Activated CD4-positive, alpha-beta T cell treated with anti-CD3 and anti-CD28 coated beads, Interleukin-2, amount 50 U/mL, for 24 hours (primary cell): ENCODE measurements at places on chromosomes 7 and 10.

DNA sequence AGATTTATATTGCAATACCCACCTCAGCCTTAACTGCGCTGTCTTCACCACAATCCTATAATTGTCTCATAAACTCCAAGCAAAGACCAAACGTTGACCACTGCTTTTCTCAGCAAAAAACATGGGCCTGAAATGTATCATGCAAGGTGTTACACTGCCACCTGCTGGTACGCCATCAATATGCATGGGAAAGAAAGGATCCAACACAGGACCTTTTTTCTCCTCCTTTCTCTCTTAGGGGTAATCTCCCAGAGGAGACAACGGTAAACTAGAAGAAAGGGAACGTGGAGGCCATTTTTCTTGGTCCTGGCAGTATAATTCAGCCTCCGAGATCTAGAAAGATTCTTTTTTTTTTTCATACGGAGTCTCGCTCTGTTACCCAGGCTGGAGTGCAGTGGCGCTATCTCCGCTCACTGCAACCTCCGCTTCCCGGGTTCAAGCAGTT is 79.1 kb upstream of the MPP7 start:
- peak; percentile 67 for DNase-seq

DNA sequence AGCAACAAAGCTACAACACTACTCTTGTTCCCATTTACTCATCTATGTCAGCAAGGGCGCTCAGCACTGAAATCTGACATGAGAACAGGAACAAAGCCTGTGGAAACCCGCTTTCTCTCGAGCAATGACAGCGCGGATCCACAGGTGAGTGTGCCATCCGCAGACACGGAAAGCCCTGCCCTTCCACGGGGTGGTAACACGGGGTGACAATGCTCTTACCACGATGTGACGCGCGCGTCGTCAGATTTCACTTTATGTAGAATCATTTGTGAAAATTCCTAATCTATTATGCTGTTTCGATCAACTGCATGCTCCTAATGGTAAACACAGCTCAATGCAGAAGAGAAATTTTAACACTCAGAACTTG is 34.4 kb downstream of the ZFAND2A start:
- no peak for DNase-seq

GRCh38 chr10:103542764-103543616 is 49.5 kb downstream of the NEURL1 start:
- DNase-seq: no peak

- DNase-seq: no peak
Measured at GRCh38 chr10:11290156-11290890, 272.7 kb downstream of the CELF2 start.

GRCh38 chr10:68828833-68829232 is 1.5 kb downstream of the STOX1 start:
- DNase-seq: no peak

DNA sequence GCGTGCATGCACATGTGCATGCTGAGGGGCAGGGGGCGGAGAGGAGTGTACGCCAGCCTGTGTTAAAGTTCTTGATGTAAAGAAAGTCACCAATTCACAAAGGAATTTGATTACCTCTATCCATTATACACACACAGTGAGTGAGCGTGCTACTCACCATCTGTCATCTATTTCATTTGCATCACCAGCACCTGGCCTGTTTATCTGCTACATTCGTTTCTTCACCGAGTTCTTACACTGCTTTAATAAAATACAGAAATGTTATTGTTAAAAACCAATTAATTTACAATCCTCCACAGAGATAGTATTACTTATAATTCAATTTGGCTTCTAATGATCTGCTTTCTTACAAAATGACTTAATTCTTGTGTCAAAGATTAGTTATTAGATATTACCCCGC is 32.6 kb downstream of the NEUROD6 start:
- DNase-seq: no peak

GRCh38 chr7:101120315-101120714 is 6.6 kb upstream of the SERPINE1 start:
- DNase-seq: no peak

DNA sequence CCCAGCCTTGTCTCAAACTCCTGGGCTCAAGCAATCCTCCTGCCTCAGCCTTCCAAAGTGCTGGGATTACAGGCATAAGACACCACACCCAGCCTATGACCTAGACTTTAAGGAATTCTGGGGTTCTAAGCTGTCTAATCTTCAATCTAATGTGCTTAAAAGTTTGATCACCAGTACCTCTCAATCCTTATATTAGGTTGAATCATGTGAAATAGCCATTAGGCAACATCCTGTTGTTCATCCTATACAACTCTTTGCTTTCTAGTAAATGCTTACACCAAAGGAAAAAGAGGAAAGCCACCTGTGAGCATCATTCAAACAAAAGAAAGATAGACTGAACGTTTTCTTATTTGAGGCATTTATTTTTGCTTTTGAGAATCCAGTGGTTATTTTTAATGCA is 56.0 kb downstream of the ATOH7 start:
- DNase-seq: no peak

DNA sequence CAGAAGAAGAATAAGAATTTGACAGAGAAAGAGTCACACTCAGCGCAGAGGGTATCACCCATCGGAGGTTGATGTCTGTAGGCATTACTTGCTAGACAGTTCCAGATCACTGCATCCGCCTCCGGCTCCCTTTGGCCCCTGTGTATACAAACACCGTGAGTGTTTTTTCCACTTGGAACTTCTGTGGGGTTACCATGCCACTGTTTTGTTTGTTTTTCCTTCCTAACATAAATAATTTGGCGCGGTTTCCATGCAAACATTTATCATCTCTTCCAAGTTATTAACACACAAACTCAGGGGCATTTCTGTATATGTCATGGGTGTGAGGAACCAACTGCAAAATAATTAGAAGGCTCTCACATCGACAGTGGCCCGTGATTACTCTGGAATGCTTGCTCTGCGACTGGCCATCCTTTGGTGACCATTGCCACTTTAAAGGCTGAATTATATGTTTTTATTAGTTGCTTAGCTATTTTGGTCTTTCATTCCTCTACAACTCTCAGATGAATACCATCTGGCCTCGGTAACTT is 612.2 kb upstream of the MKI67 start:
- DNase-seq: no peak

GRCh38 chr10:122703483-122704448 is 4.1 kb upstream of the C10orf120 start:
- peak; percentile 42 for DNase-seq

GRCh38 chr7:16543456-16543855 is 16.8 kb downstream of the LRRC72 start:
- DNase-seq: no peak

DNA sequence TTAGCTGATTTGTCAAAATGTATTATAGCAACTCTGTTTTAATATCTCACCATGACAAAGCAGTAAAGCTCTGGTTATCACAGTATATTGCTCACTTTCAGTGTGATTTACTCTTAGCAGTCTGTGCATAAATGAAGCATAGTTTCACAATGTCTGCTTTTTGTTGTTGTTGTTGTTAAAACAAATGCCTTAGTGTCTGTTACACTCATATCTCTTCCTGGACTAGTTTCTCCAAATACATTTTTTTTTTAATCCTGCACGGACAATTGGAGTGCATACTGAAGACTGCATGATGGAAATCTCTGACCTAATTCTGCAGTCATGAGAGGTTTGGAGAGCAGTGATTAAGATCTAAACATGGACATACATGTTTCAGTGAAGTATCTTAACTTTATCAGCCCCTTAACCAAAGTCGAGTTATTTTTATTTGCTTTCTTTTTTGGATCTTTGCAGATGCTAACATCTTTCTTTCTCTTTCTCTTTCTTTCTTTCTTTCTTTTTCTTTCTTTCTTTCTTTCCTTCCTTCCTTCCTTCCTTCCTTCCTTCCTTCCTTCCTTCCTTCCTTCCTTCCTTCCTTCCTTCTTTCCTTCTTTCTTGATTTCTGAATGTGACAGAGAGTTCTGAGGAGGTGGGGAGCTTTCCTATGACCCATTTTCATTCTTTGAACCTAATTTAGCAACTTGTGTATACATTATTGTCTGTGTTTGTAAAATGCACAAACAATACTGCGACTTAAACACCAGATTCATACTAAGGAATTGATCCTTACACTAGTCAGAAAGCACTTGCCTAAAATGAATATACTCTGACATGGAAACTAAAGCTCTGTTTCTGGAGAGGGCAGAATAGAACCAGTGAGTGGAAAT is 161.5 kb upstream of the AGR3 start:
- no peak for DNase-seq

DNA sequence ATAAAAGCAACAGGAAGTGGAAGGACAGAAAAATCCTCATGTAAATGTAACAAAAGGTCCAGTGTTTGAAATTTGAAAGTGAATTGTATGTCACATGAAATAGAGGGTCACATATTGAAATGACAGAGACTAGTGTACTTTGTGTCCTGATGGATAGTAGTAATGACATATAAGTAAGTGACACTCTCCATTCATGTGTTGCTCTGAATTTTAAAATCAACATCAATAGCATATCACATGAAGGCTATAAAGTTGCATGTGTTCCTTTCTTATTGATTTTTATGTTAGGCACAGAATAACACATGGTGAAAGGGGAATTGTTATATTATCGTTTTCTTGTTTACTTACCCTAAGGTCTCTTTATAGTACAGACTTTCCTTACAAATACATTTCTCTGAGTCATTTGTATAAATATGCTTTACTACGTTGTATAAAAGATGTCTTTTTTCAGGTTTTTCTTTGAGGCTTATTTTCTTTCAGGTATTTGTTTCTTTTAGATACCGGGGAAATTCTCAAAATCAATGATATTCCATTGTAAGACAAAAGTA is 104.6 kb upstream of the CACNA2D1 start:
- DNase-seq: no peak

GRCh38 chr10:48748573-48748972 is 63.9 kb downstream of the WDFY4 start:
- no peak for DNase-seq

GRCh38 chr7:47047384-47047783 is 534.5 kb downstream of the TNS3 start:
- DNase-seq: no peak

DNA sequence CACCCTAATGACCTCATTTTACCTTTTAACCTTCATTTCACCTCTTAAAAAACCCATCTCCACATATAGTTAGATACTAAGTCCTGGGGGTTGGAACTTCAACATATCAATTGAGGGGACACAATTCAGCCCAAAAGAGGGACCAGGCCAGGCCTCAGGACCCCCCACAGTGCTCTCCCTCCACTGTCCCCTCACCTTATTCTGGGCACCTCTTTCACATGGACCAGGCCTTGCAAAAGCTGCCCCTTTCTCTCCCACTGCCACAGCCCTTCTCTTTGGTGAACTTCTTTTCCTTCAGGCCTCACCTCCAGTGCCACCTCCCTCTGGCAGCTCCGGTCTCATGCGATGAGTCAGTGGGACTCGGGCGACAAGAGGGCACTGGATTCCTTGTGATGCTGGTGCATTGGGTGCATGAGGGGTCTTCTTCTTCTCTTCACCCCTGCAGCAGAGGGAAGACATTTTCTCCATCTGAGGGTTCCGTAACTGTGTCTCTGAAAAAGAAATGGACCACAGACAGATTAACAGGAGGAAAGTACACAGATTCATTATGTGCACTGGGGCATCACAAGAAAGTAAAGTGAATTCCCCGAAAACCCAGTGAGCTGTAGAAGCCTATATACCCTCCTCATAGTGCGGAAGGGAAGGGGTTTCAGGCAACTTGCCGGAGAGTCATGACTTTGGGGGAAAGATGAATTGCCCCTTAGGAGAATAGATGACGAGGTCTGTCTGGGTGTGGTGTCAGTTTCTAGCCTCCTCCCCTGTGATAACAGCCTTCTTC is 288.7 kb upstream of the IGFBP3 start:
- no peak for DNase-seq

- no peak for DNase-seq
Measured at GRCh38 chr10:131093795-131094366, 217.6 kb downstream of the TCERG1L start.

DNA sequence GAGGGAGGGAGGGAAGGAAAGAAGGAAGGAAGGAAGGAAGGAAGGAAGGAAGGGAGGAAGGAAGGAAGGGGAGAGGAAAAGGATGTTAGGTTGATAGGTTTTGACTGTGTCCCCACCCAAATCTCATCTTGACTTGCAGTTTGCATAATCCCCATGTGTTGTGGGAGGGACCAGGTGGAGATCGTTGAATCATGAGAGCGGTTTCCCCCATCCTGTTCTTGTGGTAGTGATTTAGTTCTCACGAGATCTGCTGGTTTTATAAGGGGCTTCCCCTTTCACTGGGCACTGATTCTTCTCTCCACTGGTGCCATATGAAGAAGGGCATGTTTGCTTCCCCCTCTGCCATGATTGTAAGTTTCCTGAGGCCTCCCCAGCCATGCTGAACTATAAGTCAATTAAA is 15.1 kb upstream of the NUDCD3 start:
- no peak for DNase-seq

GRCh38 chr10:132407846-132408278 is 10.9 kb downstream of the PWWP2B start:
- DNase-seq: no peak

DNA sequence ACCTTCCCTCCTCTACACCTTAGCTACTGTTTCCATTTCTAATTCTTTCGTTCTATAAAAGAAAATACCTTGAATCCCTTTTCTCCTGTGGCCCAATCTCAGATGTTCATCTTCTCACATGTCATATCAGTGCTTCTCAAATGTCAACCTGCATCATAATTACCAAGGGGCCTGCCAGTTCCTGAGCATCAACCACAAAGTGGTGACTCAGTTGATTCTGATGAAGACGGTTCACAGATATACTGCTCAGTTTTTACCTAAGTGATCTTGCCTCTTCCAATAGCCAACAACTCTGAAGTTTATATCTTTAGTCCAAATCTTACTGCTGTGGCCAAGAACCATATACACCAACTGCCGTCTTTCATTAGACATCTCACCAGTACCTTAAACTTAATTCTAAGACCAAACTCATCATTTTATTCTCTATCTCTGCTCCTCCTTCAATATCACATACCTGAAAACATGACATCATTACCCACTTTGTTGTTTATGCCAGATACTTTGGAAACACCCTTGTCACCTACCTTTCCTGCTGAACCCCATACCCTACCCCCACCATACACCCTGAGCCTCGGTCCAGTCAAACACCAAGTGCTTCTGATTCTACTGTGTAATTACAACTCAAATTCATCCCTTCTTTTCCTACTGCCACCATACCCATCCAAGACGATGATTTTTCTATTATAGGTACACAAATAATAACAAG is 115.5 kb downstream of the LMBR1 start:
- no peak for DNase-seq

DNA sequence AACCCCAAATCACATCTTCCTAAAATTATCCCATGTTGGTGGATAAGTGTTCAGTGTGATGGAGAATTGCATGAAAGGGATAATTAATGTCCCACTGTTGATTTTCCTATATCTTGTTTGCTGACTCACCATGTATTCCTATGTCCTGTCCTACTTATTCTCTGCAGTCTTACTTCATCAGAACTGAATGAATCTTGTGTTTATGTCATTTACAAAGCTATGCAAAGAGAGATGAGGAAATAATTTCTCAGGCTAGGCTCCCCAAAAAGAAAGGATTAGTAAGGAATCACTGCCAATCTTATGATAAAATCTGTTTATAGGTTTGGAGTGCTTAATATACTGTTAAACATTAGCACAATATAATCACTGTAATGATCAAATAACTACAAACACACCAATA is 360.8 kb downstream of the CRPPA start:
- DNase-seq: no peak
